ENCODE measurements at places on chromosomes 16 and 17. TPM values are rescaled to one million over a fixed set of nuclear protein-coding genes. Genes with fewer than 3 reads are reported as not detected.

The SCGB1C2 gene
- not detected for total RNA-seq

The MAP1LC3B gene
- 21.7 TPM for total RNA-seq

The CFAP97D1 gene
- not detected for total RNA-seq

The LGALS9B gene
- not detected for total RNA-seq

The ABCC6 gene
- total RNA-seq: not detected

The HEATR9 gene
- total RNA-seq: not detected

The PRR35 gene
- not detected for total RNA-seq

The NHLRC4 gene
- total RNA-seq: 0.59 TPM

The ETV4 gene
- 22.0 TPM for total RNA-seq

The PAFAH1B1 gene
- total RNA-seq: 27.1 TPM

The SLC38A8 gene
- total RNA-seq: not detected

The CACNG1 gene
- total RNA-seq: not detected
